ENCODE measurements at places on chromosomes 3 and 15.

DNA sequence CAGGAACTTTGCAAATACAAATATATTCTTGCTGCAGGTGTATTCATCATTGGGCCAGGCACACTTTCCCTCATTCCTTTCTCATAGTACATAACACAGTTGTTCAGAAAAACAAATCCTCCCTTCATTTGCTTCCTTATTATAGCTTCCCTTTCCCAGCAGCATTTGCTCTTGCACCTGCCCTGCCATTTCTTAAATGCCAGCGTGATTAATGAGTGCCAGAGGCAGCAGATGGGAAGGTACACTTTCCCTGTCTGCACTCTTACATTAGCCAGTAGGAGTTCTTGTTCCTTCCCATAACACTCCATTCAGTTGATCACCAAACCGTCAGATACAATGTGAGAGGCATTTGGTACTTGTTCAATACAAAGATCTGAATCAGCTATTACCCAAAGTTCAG lies 128.5 kb upstream of the GAP43 start:
- no peak for DNase-seq

GRCh38 chr3:158911586-158911985 lies 109.7 kb downstream of the MFSD1 start:
- no peak for DNase-seq

GRCh38 chr3:59482684-59483083 lies 432.9 kb upstream of the CFAP20DC start:
- DNase-seq = no peak

GRCh38 chr3:193987186-193987585 lies 148.8 kb upstream of the HES1 start:
- DNase-seq = no peak

DNA sequence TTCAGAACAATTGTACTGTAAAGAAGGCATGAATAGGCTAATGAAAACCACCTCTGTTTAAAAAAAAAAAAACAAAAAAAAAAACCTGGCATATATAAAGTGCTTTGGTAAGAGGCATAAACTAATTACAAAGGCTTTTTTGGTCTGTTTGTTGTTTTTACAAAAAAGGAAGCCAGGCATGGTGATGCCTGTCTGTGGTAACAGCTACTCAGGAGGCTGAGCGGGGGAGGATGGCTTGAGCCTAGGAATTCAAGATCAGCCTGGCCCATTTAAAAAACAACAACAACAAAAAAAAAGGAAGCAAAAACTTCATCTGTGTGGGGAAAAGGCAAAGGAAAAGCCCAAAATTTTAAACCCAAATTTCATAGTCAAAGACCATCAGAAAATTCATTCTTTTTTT lies 47.0 kb downstream of the OSBPL10 start:
- no peak for DNase-seq

- DNase-seq = no peak
Measured at GRCh38 chr3:190346541-190346940, 24.3 kb upstream of the CLDN1 start.

GRCh38 chr3:185820973-185821758 lies 3.7 kb downstream of the IGF2BP2 start:
- DNase-seq = no peak

All from brain pericyte (primary cell).